Dermis microvascular lymphatic vessel endothelial cell (primary cell): ENCODE measurements at places on chromosomes 5 and 9. TPM values are rescaled to one million over a fixed set of nuclear protein-coding genes. Genes with fewer than 3 reads are reported as not detected.
A peak's percentile ranks its signal among the peaks of the same experiment; 100 is the strongest.

DNA sequence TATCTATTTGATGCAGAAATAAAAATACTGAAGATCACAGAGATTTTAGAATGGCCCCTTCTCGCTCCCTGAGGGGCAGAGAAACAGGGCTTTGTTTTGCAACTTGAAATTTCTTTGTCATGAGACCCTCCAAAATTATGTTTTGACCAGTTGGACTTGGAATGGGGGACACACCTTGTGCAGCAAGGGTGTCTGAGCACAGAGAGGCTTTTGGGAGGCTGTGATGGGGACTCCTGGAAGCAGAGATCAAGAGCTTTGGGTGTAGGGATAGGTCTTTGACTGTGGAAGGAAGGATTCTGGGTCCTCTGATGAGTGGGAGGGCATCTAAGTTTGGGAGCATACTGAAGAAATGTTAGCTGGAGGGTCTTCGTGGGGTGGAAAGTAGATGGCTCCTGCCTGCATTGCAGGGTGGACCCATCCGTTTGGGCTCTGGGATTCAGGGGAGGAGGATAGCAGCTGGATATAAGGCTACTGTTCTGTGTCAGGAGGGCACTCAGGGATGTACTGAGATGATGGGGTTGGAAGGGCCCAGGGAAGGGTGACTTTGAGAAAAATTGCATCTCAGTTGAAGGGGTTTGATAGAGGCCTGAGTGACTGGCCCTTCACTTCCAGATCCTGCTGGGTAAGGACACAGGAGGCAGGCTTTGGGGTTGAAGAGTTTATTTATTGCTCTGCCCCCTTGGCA is 1.8 kb upstream of the MYORG start:
- DNase-seq: no peak

GRCh38 chr5:74627646-74628279 is 12.8 kb downstream of the ENC1 start:
- DNase-seq: no peak

The FASTKD3 gene
- 7.8 and 9.1 TPM in 2 replicates for total RNA-seq

The CYLC2 gene
- total RNA-seq: not detected in 2 replicates

GRCh38 chr5:94700592-94700991 is 82.1 kb downstream of the SLF1 start:
- DNase-seq: peak; percentile 30

GRCh38 chr5:142427015-142427364 is 102.2 kb upstream of the SPRY4 start:
- no peak for DNase-seq

- no peak for DNase-seq
Observed at GRCh38 chr5:14365831-14366430, 215.7 kb upstream of the OTULINL start.

The C9 gene
- under 0.01 and 0.25 TPM in 2 replicates for total RNA-seq

DNA sequence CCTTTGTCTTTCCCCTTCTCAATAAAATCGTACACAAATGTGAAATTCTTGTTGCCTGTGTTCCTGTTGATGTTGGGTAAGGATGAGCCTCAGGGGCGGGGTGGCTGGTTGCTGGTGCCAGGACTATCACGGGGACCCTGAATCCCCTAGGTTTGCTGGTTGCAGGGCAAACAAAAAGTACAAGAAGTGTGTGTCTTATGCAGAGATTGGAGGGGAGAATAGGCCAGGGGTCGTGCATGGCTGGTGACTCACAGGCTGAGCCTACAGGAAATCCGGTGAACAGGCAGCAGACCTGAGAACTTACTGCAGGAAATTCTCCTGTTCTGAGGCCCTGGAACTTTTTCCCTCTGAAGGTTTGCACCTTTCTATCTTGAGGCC is 5.5 kb downstream of the ANXA2R start:
- peak; percentile 89 for DNase-seq

The SIMC1 gene
- total RNA-seq: 1.9 and 3.3 TPM in 2 replicates

DNA sequence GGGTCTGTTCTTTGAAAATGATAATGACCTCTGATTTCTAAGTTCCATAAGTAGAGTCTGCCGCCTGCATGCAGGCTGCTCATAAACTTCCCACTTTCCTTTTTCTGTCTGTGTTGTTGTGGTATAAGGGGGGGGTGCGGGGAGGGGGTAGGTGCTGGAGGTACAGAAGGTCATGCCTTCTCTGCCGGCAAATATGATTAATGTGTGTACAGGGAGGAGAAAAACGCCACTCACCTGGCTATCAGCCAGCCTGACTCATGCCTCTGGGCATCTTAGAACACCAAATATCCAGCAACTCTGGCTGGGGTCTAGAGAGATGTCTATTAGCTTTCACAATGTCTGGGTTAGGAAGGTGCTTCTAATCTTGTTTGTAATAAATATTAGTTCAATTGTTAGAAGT is 128.3 kb downstream of the EFNA5 start:
- DNase-seq: peak; percentile 92

The IL9 gene
- total RNA-seq: not detected in 2 replicates

DNA sequence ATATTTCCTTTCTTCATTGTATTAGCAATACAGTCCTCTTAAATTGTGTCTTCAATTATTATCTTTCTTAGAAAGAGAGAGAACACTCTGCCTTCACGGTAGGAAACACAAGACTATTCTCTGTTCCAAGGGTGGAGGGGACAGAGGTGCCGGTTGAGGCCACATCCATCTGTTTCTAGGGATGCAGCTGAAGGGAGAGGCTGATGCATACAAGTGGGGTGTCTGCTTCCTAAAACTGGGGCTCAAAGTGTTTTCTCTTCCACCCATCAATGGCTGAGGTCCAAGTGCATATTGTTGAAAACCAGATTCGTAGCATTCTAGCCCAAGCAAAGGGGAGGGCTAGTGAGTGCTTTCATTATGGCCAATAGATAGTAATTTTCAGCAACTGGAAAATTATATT is 9.5 kb downstream of the IRX2 start:
- DNase-seq: no peak

DNA sequence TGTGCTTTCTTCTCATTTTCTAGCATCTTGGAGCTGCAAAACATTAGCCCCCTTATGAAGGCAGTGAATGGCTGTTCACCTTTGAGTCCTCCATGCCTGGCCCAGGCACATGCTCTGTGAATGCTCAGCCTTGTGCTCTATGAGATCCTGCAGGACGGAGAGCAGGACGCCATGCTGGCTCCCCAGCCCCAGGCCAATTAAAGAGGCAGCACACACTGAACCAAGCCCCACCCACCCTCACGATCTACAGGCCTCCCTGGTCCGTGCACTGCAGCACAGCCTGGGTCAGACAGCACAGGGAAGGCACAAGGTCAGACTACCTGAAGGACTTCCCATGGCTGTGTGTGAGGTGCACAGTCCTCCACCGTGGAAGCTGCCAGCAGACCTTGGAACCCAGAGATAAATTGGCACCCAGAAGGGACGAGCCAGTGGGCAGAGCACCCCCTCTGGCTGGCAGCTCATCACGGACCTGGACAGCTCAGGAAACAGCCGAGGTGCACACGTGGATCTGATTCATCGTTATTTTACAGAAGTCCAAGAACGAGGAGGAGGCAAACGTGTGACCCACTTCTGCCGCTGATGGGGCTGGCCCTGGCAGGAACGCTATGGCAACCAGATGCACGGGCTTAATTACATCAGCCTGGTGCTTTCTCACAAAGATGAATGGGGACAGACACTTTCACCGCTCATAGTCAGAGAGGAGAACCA is 59.5 kb downstream of the OLFM1 start:
- DNase-seq: no peak

DNA sequence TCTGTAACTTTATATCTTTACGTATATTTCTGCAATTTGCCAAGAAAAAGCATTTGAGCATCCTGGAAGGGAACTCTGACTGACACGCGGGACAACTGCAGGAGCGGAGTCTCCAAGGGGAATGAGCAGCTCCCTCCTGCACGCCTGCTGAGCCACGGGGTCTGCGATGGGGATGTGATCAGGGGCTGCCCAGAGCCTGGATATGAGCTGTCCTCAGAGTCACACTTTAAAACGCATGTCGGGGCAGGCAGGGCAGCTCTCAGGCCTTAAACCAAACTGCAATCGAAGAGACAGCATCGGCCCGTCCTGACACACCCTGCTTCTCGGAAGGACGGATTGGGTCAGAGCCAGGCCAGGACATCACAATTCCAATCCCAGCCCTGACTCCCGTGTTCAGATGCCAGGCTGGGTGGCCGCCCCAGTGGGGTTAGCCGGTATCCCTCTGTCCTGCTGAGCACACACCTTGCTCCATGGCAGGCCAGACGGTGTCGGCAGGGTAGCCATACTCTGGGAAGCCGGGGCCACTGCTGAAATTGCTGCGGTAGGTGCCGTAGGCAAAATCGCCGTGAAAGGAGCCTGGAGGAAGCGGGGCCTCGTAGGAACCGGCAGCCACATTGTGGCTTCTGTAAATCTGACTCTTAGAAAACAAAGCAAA is 17.2 kb downstream of the SEC16A start:
- no peak for DNase-seq

The XPA gene
- 6.3 and 7.2 TPM in 2 replicates for total RNA-seq

DNA sequence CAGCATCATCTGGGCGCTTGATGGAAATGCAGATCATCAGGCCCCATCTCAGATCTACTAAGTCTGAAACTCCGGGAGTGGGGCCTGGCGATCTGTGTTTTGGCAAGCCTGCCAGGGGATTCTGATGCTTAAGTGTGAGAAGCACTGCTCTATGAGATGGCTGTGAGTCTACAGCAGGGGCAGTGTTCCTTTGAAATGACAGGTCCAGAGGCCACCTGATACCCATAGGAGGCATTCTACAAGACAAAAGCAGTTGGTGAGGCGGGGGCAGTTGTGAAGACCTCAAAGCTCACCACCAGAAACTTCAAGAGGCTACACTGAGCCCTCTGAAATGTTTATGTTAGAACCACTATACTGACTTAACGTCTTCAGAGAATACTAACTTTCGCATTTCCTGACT is 86.9 kb upstream of the SPATA31D4 start:
- DNase-seq: no peak

DNA sequence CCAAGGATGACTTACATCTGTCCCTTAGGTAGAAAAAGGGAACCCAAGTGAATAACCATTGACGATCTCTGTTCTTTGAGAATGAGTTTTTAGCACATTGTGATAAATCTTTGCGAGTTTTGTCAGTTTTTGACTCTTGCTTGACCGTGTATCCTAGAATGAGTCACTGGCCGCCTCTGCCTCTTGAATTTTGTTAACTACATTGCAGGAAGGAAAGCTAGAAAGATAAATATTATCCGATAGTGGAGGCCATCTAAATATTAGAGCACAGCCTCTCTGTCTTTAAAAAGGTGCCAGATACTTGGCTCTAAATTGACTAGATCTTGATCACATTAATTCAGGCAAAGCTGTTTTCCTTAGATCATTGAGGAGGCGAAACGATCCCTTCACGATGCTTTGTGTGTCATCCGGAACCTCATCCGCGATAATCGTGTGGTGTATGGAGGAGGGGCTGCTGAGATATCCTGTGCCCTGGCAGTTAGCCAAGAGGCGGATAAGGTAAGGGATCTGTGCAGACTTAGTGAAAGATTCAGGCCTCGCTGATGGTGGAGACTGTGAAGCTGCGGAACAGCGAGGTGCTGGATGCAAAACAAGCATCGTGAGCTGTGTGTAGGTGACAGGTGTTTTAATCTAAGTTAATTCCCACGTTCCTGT is 12.2 kb downstream of the CCT5 start:
- DNase-seq: no peak

The PTGR1 gene
- total RNA-seq: 6.8 and 12.2 TPM in 2 replicates

- no peak for DNase-seq
Observed at GRCh38 chr5:164553851-164554250, 1048.4 kb downstream of the MAT2B start.

DNA sequence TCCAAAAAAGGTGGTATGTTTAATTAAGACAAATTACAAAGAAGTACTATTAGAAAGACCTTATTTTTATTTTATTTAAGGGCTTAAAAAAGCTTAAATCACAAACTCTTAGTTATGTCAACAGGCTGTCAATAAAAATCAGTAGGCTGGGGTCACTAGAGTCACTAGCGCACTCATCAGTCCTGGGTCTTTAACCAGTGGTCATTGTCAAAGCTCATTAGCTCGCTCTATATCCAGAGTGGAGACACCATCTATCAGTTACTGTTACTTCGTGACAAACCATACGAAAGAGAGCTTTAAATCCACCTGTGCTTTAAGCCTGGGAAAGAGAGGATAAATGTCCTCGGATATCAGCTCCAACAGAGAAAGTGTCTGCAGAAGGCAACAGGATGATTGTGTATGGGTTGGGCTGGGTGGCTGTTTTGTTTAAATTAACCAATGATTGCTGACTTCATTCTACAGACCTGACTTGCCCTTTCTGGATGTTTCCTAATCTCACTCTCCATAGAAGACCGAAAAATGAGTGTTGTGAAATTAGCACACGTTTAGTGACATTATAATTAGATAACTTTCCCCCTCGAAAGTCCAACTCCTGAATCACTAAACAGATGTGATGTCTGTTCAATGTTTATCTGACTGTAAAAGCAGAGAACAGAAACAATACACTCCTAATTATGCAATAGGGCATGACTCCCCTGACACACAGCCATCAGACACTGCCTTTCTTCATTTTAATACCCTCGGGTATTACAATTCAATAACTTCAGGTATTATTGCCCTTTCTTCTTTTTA is 123.6 kb upstream of the TNPO1 start:
- DNase-seq: no peak

The FOXD4L5 gene
- under 0.01 TPM in 1 of 2 replicates, not detected in the other for total RNA-seq

The EIF4E1B gene
- total RNA-seq: under 0.01 TPM in 1 of 2 replicates, not detected in the other

The KIF24 gene
- 1.6 and 2.1 TPM in 2 replicates for total RNA-seq

GRCh38 chr5:82439750-82440445 is 161.7 kb upstream of the RPS23 start:
- DNase-seq: no peak

GRCh38 chr5:168720575-168720974 is 141.4 kb upstream of the PANK3 start:
- DNase-seq: no peak

The BTNL3 gene
- total RNA-seq: not detected in 2 replicates

DNA sequence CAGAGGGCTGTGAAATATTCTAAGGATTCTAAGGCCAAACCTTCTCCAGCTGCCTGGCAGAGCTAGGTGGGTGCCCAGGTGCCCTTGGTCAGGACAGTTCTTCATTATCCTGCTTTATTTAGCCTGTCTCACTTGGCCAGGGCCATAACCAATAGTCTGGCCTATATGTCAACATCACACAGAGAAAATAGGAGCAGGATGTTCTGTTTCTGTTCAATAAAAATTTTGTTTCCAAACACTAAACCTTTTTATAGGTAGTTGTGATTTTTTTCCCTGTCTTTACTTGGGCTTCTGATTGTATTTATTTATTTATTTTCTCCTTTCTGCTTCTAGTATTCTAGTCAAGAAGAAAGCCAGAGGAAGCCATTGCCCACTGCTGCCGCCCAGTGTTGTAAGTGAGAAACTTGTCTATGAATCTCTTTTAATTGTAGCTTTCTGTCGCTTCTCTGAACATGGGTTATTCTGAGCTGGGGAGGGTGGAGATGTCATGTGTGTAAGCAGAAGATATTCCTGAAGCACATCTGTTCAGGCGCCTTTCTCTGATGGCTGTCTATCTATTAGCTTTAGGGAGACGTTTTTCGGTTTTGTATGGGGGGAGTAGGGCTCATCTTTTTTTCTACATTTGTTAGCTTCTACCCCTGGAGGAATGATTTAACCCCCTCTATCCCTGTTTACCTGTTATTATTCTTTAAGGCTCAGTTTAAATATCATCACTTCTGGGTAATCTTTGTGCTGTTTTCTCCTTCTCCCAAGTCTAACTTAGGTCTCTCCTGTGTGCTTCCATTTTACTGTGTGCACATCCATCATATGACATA is 97.1 kb downstream of the UNC13B start:
- DNase-seq: peak; percentile 25
